ENCODE measurements at places on chromosomes 7 and 10.

GRCh38 chr7:41436139-41436538 lies 266.8 kb downstream of the INHBA start:
- DNase-seq = no peak

DNA sequence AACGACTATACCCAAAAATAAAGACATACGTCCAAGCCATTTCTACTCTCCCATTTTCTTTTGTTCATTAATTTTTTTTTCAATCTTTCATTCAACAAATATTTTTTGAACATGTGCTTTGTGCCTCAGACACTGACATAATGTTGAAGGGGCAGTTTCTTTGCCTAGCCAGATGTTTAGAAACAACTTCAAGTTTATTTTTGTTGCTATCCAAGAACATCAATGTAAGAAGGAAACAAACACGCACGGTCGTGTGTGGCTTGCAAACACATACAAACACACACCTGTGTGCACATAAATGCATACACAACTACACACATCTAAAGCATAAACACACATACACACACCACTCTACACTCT lies 39.9 kb downstream of the BTBD16 start:
- no peak for DNase-seq

DNA sequence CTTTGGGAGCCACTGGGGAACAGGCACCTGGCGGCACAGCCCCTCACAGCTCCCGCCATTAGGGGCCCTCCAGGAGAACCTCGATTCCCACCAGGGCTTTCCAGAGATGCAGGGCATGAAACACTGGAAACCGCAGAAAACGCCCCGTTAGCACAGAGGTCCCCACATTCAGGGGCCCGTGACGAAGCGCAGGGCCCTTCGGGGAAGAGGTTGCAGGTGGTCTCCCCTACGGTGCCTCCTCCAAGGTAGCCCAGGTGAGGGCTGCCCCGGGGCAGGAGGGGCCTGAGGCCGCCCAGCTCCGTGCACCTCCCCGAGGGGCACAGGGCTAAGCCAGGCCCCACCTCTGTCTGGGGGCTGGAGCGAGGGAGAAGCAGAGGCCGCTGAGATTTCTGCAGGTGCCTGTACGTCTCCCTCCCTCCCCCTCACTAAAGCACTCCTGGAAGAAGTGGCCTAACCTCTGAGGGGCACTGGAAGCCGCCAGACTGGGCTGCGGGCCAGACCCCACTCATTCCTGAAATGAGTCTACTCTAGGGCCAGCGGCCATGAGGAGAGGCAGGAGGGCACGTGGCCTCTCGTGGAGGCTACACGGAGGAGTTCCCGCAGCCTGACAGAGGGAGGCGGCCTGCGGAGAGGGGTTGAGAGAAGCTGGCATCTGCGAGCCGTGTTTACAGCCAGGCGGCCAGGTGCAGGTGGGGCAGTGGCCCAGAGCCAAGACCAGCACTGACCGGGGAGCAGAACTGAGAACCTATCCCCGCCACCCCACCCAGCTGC lies 6.9 kb downstream of the PDGFA start:
- no peak for DNase-seq

DNA sequence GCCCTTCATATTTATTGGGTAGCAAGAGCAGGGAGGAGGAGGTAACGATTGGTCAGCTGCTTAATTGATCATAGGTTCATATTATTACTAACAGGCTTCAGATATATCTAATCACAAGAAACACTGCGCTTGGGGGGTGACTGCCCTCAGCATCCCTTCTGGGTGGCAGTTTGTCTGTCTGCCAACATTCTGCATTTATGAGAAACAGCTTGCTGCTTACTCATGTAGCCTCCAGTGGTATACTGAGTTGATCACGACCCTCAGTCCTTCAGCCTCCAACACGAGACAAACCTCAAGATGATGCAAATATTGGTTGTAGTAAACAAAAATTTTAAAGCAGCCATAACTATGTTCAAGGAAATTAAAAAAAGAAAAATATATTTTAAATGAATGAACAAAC lies 657.8 kb upstream of the PHF14 start:
- no peak for DNase-seq

- DNase-seq = no peak
These were observed 17.0 kb downstream of the CDK14 start for GRCh38 chr7:90613088-90613498.

DNA sequence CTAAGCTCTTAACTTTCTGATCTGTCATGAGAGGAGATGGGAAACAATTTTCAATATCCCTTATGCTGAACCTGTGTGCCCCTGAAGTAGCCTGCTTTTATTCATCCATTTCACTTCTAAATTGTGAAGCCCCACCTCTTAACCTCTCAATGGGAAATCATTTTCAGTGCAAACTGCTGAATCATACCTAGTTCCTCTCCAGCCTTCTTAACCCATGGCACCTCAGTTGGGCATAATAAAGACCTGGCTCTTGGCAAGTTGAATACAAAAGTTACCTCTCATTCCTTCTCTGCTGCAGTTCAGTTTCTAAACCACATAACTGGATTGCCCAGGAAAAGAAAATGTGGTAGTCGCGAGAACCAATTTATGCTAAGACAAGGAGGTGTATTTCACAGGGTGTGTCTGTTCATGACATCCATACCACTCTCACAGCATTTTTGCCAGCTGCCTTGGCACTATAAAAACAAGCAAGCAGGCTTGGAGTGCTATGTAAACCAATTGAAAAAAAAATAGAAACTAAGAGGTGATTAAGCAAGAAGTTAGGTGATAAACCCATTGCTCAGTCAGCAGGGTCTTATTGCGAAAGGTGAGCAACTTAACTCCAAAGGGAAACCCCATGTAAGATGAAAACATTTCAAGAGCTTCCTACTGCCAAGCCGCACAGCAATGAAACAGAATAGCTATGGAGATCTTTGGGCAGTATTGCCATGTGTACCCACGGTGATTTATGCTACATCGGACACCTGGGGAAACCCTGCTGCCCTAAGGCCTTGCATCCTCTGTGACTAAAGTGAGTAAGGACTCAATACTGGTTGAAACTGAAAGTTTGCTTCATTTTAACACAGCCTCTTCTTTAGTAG lies 57.0 kb upstream of the DKK1 start:
- no peak for DNase-seq

- peak; percentile 0 for DNase-seq
These were observed 303.5 kb downstream of the OTUD1 start for GRCh38 chr10:23742368-23742767.

DNA sequence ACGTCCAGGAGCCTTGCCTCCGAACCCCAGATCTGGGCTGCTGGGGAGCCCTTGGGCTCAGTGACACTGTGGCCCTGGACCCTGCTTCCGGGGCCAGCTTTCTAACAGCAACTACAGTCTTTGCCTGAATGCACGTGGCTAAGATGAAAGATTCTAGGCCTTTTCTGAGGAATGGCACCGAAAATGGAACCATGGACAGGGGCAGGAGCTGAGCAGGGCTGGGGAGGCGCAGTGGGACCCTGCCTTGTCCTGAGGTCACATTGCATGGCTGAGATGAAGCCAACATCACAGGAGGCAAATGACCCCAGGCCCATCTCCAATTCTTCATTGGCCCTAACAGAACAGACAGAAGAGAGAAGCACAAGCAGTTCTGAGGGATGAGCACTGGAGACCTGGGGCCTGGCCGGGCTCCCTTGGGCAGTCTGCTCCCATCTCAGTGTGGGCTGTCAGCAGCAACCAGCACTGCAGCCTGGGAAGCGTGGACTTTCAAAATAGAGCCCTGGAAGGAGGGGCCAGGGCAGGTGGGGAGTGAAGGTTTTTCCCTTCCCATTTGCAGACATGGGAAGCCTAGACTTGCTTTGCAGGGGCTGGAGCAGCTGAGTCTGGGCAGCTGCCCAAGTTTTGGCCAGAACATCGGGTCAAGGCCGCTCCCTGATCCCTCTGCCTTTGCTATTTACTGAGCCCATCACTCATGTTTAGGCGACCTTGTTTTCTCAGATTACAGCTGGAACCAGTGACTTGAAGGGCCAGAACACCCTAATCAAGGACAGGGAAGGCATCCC lies 114.4 kb upstream of the TCERG1L start:
- DNase-seq = no peak

- no peak for DNase-seq
These were observed 106.5 kb downstream of the EPC1 start for GRCh38 chr10:32240471-32240870.

DNA sequence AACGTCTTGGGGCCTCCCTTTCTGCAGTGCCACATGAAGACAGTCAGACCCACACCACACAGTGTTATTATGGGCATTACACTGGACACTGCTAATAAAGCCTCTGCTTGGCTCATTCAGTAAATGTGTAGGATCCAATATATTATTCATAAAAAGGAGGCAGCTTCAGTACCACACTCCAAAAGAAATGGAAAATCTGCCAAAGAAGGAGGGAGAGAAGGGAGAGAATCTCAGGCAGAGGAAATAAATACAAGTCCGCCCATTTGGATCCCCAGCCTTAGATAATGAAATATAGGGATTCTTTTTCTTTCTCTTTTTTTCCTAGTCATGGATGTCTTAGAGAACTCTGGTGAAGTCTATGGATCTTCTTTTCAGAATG lies 162.2 kb downstream of the ELMO1 start:
- no peak for DNase-seq

GRCh38 chr7:22287412-22287811 lies 69.5 kb downstream of the RAPGEF5 start:
- no peak for DNase-seq

DNA sequence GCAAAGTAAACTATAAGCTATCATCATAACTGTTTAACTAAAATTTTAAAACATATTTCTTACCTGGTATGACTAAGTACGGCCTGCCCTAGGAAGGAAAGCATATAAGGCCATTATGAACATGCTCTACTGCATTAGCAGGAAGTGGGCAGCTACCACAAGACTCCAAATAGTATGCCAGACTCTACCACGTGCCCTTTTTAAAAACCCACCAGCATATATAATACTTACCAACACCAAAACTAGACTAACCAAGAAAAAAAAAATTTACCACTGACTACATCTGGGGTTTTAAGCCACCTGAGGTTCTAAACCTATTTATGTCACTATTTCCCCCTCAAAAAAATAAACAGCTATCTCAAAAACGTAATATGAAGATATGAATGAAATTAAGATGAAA lies 30.1 kb downstream of the NUDCD3 start:
- DNase-seq = no peak

GRCh38 chr10:44916429-44916828 lies 5.3 kb downstream of the TMEM72 start:
- DNase-seq = no peak

- DNase-seq = no peak
These were observed 193.7 kb upstream of the CSTF2T start for GRCh38 chr10:51892965-51893658.

- DNase-seq = no peak
These were observed 10.7 kb downstream of the FGL2 start for GRCh38 chr7:77188731-77189437.

DNA sequence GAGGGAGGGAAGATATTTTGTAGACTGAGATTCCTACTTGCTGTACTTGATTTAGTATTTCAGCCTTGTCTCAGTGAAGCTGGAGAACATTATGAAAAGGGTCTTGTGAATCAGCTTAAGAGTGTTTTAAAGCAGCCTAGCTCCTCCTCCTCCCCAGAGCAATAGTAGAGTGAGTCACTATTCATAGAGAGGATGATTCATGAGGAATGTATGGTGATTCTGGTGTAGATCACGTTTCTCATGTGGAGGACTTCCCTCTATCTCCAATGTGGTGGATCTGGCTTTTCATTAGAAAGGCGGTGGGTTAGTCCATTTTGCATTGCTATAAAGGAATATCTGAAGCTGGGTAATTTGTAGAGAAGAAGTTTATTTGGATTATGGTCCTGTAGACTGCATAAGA lies 340.1 kb upstream of the CHRM2 start:
- no peak for DNase-seq

- DNase-seq = no peak
These were observed 91.5 kb upstream of the EGR2 start for GRCh38 chr10:62907470-62908212.

- DNase-seq = no peak
These were observed 110.1 kb downstream of the NPTX2 start for GRCh38 chr7:98727146-98727709.

- DNase-seq = no peak
These were observed 55.3 kb upstream of the ZNF438 start for GRCh38 chr10:31087011-31087410.

DNA sequence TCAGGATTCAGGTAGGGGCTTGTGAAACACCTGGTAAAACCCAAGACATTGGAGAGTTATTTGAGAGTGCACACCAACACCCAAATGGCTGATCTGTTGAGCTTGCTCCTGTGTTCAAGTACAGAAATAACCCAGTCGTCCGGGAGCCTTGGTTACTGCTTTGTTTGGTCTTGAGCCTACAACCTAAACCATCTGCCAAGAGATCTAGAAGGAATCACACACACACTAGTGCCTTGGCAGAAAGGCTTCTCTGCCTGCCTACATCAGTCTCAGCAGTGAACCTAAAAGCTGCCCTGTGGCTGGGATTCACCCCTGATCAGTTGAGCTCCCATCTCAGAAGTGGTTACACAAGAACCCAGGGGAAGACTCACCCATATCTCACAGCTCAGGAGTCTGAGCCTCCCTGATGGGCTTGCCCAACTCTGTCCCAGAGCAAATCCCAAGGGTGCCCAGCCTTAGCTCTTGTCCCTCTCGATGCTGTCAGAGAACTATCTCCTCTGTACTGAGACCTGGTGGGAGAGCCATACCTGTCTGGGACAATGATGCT lies 167.6 kb downstream of the CXCL12 start:
- DNase-seq = no peak

DNA sequence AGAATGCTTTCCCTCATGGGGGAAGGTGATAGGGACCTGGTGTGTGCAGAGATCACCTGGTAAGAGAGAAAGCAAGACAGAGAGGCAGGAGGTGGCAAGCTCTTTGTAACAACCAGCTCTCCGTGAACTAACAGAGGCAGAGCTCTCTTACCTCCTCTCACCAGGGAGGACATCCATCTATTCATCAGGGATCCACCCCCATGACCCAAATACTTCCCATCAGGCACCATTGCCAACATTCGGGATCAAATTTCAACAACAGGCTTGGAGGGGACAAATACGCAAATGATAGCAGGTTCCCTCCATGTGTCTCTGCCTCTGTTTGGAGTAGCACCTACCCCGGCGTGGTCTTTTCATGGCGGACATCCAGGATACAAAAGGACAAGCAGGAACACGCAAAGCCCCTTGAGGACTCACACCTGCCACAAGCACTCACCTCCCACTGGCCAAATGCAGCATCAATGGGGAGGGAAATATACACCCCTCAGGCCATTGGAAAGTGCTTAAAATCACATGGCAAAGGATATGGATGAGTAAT lies 431.2 kb upstream of the AUTS2 start:
- DNase-seq = no peak

- DNase-seq = no peak
These were observed 28.4 kb downstream of the JMJD1C start for GRCh38 chr10:63437116-63437949.

DNA sequence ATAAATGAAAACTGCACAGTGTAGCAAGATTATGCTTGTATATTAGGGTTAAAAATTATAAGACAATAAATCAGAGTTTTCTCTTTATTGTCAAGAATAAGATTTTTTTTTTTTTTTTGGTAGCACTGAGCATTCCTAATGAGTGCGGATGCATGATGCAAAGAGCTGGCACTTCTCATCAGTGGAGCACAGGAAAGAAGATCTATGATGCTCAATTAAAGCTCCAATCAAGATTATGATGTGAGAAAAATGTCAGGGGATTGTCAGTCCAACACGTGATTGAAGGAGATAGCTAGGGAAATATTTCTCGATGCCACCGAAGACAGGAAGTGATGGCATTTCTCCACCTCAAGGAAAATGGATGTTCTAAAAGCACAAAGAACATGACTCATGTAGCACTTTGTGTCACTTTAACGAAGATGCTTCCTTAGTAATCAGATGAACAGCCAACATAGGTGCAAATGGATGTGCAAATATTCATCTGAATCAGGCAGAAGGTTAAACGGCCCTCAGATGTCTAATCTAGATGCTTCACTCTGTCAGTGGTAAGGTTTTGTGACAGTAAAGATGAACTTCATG lies 240.9 kb downstream of the THSD7A start:
- DNase-seq = no peak

Data from memory B cell (primary cell).